Right cardiac atrium (tissue), 5 donors: ENCODE measurements at places on chromosomes 12 and 14.

DNA sequence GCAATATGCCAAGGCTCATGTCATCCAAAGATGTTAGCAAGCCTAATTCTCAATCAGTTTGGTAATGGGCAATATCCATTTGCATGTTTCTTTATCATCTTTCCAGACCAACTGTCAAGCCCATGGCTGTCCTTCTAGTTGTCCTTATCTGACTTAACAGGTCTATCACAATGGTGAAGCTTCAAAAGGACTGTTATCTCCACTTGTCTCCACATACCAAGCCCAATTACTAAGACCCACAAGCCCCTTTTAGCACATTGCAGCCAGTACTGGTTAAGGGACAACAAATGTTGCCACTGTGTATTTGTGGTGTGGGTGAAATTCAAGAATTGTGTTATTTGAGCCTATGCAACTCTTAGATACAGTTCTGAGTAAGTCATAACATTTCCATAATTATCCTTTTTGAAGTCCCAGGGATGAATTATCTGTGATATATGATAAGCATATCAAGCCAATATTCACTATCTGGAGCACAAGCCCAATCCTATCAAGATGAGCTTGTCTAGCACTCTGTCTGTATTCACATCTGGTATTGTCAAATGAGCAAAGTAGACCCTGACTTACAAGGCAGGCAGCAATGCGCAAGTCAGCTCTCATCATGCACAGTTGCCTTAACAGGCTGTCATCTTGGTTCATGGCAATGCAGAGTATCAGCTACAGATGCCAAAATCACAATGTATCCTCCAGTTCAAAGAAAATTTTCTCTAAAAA lies 19.3 kb upstream of the ST8SIA1 start:
- no peak for DNase-seq

GRCh38 chr14:55141825-55142224 lies 12.8 kb downstream of the LGALS3 start:
- no peak for DNase-seq

- DNase-seq = no peak
Measured at GRCh38 chr12:54592316-54592715, 3.9 kb upstream of the PPP1R1A start.

DNA sequence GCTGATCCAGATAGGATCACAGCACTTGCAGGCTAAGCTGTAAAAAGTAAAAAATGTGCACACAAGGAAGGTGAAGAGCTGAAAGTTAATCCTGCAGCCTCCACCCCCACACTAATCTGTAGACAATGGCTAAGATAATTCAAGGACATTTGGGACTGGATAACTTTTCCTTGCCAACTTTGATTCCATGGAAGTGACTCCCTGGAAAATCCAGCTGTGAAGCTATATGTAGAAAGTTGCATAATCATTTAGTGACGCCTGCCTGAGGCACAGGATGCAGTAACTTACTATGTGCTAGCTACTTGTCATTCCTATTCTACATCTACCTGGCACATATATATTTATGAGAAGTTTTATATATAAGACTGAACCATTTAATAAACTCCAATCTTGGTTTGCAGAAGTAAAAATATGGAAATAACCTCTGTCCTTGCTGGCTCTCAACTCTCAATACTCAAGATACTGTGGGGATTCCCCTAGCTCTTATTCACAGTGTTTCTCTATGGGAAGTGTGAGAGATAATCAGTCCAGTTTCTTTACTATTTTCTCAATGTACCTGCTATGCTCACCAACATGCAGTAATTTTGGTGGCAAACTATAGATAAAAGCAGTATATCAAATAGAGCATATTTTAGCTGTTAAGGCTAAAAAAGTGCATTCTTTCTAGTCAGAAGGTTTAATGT lies 14.8 kb downstream of the LDHB start:
- no peak for DNase-seq
